CD4-positive, alpha-beta T cell treated with Interleukin-1 beta for 1 hour (primary cell): ENCODE measurements at places on chromosomes 1 and 21.

- DNase-seq = no peak
Measured at GRCh38 chr1:43505077-43505780, 25.5 kb upstream of the PTPRF start.

GRCh38 chr21:14630556-14631069, 84.5 kb upstream of the SAMSN1 start:
- no peak for DNase-seq

DNA sequence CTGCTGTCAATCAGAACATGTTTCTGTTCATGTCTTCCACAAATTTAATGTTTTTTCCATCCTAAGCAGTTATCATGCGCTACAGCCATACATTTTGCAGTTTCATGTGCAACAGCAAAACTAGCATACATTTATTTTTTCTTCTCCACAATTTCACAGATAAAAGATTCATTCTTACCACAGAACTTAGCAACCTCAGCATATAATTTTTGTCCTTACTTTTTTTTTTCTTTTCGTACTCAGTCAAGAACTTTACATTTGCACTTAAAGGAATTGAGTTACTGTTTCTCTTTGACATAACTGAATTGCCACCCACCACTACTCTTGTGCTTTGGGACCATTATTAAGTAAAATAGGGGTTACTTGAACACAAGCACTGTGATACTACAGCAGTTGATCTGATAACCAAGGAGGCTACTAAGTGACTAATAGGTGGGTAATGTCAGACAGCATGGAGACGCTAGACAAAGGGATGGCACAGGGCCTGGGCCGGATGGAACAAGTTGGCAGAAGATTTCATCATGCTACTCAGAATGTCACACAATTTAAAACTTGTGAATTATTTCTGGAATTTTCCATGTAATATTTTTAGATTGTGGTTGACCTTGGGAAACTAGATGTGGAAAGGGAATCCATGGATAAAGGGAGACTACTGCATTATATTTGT, 50.2 kb upstream of the LHX8 start:
- DNase-seq = no peak

- no peak for DNase-seq
Measured at GRCh38 chr21:21165063-21165645, 166.9 kb downstream of the NCAM2 start.

DNA sequence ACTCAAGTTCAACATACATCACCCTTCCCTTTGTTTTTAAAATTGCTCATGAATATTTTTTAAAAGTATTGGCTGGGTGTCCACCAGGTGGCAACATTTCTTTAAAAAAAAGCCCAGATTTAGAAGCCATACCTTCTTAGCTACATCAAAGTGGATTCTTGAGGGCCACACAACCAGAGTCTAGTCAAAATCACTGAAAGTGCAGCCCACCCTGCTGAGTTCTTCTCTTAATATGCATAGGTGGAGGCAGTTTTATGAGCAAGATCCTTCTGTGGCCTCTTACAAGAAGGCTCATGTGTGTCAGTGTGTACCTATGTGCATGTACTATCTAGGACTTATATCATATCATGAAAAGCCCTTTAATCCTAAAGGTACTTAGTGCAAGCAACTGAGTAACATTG, 16.9 kb upstream of the GNG12 start:
- DNase-seq = no peak

DNA sequence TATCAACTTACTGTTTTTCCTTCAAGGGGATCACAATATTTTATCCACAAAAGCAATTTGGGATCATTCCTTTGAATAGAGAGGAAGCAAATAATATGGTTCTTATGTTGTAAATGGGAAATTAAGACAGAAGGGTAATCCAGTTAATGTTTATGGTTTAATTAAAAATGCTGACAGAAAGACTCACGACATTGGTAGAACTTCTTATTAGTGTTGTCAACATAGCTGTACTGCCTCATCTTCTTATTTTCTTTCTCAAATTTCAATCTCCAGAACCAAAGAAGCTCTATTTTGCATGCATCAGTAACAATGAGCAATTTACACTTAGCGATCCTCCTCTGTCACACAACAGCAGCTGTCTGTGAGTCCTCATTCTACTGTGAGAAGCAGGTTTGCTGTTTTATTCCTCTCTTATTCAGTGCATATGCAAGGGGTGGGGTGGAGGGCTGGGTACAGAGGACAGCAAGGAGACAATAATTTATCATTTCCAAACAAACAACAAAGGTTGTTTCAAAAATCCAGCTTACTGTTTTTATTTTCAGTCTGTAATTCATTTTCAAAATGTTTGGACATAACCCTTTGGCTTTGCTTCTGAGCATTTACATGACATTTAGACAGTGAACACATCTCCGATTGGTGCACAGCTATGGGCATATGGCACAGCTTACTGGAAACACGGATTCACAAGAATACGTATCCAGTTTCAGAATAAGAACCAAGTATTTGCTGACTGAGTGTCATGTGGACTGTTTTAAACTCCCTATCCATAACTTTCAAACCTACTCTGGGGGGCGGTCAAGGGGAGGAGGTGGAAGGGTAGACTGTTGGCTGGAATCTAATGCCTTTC, 335.9 kb downstream of the RGS7 start:
- no peak for DNase-seq

DNA sequence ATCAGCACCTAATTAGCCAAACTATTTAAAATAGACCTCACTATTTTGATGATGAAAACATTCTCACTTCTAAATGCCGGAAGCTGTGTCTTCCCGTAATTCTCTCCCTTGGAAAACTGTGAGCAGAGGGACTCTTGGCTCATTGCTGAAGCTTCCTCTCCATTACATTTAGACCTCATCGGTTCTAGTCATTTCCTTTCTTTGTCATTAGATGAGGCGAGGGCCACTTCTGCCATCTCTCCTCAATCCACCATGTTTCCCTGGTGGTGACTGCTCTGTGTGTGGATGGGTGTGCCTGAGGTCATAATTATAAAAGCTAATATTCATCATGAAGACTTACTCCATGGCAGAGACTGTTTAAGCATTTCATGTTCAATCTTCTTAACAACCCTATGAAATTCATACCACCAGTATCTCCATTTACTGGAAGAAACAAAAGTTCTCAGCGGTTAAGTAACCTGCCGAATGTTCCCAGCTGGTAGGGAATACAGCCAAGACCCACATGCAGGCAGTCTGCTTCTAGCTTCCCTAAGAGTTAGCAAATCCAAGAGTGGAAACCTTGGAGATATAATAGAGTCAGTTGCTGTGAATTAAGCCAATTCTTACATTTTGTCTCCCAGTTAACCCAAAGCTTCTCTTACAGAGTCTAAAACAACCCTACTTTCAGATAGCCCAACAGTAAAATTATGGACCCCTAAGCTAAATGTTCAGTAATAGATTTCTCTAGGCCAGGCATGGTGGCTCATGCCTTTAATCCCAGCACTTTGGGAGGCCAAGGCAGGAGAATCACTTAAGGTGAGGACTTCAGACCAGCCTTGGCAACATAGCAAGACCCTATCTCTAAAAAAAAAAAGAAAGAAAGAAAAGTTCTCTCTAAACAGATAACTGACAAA, 156.2 kb downstream of the ZBTB18 start:
- DNase-seq = no peak
